ENCODE measurements at places on chromosomes 13 and 19.
A peak's percentile ranks its signal among the peaks of the same experiment; 100 is the strongest.

DNA sequence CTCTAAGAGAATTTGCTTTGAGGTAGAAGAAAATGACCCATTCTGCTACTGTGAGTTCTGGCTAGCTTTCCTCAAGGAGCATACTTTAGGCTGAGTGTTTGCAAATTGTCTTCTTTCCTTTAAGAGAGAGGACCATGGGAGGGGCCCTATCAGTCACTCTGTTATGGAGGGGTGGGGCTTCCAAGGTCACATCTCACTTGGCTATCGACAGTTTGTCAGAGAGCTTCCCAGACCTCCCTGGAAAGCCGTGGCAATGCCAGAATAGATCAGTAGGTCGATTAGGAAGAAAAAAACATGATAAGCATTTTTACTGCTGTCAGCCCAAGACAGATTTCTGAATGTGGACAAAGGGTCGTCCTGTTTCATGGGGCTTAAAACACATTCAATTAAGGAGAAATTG is 93.3 kb downstream of the OXGR1 start:
- DNase-seq, result no peak

DNA sequence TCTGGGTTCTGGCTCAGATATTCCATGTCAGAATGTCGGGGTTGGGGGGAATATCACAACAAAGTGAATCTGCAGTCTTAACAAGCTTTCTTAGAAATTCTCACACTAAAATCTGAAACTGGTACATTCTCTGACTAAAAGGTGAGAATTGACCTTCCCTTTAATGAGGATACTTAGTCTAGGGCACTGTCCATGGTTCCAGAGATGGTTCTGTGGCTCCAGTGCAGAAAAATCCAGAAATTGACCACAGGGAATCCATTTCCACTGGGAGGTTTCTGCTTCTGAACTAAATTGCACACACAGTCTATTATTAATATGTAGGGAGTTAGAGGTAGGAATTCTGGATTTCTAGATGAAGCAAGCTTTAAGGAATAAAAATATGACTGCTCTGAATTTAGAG is 171.6 kb upstream of the OBI1 start:
- DNase-seq, result no peak

DNA sequence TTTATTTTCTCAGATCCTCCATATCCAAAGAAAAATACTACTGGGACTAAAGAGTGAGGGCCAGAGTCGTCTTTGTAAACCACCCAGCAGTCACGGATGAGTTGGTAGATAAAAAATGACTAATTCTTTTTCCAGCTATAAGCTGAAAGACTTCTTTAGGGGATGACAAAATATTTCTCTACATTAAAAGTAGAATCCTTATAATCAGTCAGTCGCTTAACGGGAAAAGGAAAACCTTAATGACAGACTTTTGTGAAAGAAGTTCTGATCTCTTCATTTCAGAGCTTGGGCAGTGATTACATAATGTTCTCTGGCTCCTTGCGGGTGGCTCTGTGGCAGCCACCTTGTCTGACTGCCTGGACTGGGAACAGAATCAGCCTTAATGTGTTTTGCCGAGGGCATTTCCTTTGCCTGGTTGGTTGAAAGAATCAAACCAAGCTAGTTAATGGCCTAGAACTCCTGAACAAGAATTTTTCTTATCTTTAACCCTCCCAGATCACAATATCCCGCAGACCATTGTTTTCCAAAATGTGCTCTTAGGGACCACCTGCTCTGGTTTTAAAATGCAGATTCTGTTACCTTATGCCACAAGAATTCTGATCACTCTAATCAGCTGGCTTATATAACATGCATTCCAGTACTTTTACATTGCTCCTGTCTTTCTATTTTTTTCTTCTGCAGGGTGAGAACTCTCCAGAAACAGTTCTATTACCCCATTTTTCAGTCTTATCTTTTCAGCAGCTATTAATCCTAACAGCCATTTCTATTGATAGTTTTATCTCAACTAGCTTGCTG is 2.5 kb downstream of the ITM2B start:
- no peak for DNase-seq

DNA sequence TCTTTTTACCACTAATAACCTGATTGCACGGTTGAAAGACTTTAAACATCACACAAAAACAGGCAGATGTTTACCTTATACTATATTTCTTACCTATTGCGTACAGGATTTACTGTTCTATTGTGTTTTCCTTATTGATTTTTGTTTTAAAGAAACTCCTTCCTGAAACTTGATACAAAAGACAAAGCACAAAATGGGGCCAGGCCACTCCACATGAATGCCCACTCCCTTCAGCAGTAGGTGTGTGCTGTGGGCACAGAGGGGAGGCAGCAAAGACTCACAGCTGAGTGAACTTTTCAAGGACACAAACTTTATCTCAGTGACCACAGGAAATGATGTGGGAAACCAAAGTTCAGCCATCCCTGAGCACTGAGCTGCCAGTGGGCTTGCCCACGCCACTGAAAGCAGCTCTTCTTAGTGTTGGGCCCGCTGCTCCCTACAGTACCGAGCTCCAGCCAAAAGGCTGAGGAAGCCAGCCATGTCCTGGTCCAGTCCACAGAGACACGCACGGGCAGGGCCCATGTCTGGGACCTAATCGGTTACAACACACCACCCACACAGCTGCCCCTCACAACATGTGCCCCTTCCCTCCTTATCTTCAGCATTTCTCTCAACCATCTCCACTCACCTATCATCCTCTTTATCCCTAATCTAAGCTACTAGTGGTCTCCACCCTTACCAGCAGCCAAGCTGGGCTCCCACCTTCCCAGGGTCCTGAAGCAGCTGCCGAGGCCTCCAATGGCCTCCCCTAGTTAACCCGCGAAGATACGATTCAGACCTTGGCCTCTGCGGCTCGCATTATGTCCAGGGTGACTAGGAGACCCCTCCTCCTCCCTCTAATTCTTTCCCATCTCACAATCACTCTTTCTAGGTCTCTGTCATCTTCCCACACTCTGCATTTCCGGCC is 39.5 kb downstream of the ATP7B start:
- DNase-seq, result no peak

DNA sequence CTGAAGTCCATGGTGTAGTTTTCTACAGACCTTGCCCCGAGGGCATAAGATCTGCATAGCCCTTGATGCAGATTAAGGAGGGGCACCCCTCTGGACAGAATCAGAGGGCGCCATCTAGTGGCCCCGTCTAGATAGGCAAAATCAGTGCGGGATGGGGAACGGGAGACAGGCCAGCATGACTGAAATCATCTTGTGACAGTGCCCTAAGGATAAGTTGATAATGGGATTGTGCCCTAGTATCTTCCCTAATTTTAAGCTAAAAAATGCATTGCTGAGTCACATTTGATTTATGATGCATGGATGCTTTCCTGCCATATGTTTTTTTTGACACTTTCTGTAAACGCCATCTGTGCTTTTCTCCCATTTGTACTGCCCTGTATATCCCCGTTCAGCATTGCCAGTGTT is 19.0 kb upstream of the GPI start:
- DNase-seq, result peak; percentile 27

DNA sequence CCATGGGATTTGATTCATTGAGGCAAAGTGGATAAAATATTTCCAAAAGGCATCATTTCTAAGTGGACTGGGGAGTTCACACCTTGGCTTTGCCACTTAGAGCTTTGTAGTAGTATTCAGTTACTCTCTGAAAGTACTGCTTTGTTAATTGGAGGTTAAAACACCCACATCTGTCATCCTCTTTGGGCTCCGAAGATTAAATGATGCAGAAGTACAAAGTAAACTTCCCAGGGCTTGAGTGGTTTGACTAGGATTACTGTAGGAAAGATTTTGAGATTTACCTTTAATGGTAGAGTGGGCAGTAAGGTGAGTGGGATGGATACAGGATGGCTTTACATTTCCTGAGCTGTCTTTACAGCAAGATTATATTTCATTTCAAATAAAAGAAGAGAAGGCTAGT is 42.4 kb downstream of the WASF3 start:
- DNase-seq, result no peak

DNA sequence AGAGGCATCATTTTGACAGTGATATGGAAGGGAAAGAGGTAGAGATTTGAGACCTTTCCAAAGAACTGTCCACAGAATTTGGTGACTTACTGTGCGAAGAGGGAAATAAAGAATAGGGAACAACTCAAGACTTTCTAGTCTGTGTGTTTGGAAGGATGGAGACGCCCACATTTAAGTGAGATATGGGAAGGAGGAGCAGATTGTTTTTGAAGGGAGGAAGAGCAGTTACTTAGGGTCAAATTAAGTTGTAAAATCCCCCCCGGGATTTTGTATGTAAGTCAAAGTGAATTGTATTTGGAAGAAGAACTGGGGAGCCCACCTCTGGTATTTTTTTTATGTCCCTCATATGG is 1.2 kb downstream of the USPL1 start:
- DNase-seq, result no peak

DNA sequence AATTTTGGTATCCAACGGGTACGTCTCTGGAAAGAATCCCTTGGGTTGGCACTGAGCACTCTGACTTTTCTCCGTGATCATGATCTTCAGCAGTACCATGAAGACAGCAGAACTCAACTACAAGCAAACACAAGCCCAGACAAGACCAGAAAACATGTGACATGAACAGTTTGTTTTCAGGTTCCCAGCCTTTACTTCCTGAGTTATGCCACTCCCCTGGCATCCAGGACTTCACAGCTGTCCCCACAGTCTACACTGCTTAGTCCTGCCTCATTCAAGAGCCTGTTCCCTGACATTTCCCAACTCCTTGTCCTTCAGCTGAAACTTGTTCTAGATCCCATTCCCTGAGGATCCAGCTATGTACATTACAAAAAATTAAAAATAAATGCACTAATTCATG is 4.9 kb upstream of the N4BP2L1 start:
- no peak for DNase-seq

DNA sequence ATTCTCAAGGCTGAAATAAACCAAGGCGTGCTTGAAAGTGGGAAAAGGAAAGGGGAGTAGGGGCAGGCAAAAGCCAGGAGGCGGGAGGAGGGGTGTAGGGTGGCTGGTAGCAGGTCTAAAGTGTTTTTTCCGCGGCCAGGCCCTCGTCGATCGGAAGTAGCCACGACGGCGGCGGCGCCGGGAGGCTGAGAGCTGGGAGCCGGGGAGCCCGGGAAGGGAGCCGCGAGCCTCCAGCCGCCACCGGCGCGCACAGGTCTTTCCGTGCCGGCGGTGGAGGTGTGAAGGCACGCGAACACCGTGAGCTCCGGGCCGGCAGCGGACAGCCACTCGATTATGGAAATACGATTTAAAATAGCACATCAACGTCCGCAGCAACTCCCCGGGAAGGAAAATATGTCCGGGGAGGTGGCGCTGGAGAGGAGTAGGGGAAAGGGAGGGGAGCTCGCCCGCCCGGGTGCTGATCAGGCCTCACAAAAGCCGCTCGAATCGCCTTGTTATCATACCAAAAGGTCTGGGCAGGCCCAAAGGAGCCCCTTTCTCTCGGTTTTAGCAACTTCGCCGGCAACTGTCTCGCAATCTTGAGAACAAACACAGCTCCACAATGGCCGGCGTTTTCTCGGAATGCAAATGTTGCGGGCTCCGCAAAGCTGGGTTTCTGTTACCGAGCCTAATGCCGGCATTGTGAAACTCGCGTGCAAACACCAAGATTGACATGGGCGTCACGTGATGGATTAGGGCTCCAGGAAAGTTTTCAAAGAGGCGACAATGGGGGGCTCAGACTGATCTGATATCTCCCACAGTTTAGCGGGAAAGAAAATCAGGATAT is 2.9 kb upstream of the PCDH8 start:
- no peak for DNase-seq

- DNase-seq, result no peak
These were observed 85.4 kb upstream of the KLF12 start for GRCh38 chr13:74219566-74219965.

DNA sequence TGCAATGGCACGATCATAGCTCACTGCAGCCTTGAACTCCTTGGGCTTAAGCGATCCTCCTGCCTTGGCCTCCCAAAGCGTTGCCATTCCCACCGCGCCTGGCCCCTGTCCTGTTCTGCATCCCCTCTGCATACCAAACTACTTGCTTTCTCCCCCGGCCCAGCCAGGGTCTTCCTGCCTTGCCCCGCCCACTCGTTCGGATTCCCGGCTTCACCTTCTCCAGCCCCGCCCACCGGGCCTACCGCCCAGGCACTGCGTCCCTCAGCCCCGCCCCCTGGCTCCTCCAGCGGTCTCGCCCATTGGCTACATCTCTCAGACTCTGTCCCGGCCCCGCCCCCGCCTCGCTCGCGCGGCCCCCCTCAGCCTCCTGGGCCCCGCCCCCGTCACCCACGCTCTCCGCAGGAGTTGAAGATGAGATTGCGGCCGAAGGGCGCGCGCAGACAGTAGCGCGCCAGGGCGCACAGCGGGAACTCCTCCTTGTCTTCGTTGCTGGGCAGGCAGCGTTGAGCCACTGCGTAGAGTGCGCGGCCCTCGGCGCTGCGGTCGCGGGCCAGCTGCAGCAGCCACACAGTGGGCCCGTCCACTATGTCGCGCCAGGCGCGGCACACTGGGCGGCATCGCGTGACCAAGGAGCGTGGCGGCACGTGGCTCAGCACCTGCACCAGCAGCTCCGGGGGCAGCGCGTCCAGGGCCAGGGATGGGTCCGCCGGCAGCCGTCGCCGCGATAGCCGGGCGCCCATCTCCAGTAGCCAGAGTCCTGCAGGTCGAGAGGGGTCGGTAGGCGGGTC is 19.0 kb downstream of the MRPS12 start:
- no peak for DNase-seq

GRCh38 chr19:46731007-46731501 is 14.1 kb upstream of the PRKD2 start:
- peak; percentile 80 for DNase-seq

- DNase-seq, result peak; percentile 86
These were observed 183.5 kb upstream of the UBL3 start for GRCh38 chr13:30033681-30034457.

GRCh38 chr19:29485293-29485692 is 40.5 kb upstream of the VSTM2B start:
- DNase-seq, result no peak

DNA sequence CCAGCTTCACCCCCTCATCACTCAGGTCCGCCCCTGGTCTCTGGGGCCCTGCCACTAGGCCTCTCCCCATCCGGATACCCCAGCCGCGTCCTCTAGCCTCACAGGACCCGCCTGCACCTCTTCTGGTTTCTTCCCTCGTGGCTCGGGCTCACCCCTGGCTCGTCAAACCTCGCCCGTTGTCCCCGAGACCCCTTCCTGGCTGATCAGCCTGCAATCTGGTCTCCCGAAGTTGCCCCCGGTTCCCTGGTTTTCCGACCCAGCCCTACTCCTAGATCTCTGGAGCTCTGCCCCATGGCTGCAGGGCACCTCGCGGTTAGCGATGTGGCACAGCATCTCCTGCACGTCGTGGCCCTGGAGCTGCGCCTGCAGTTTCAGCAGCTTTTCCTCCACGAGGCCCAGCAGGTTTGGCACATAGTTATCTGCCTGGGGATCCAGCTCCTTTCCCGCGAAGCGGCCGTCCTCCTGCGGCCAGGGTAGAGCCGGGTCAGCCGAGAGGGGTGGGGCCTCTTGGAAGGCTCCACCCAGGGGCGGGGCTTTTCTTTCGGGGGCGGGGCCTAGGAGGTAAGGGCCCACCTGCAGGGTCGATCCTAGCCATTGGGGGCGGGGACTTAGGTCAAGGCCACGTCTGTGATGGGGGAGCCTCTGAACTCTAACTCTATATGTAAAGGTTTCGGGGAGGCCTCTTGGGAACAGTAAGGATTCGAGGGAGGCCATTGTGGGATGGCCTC is 2.4 kb upstream of the RGL3 start:
- no peak for DNase-seq

- DNase-seq, result peak; percentile 6
These were observed 72.6 kb upstream of the SERP2 start for GRCh38 chr13:44300895-44301638.

- no peak for DNase-seq
These were observed 17.2 kb downstream of the PKN1 start for GRCh38 chr19:14450168-14450874.

- DNase-seq, result no peak
These were observed 57.2 kb upstream of the C1QTNF9 start for GRCh38 chr13:24252136-24252535.

- DNase-seq, result no peak
These were observed 4.0 kb downstream of the MAG start for GRCh38 chr19:35295792-35296462.

Measured in amniotic stem cell (primary cell).